Psoas muscle (tissue), 8 donors: ENCODE measurements at places on chromosomes 7 and 10. TPM values are rescaled to one million over a fixed set of nuclear protein-coding genes. Genes with fewer than 3 reads are reported as not detected.

GRCh38 chr10:64010711-64011110 is 489.5 kb downstream of the REEP3 start:
- DNase-seq, result no peak

DNA sequence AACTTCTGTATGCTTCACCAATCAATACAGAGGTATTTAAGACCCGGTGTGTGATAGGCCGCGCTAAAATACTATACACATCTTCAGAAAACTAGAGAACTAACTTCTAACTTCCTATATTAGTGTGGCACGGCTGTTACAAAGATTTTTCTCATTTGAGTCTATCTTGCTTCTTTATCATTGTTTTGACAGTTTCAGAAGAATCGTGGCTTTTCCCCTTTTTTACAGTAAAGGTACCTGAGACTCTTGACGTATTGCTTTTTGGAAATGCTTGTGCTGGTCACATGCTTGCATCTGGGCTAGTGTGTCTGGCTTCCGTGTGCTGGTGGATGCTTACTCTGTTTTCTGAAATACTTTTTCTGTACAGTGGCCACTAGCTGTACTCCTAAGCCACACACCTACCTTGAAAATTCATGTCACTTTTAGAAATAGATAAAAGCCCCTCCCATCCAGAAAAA is 12.7 kb downstream of the IKZF1 start:
- no peak for DNase-seq

GRCh38 chr10:94138391-94138790 is 144.7 kb downstream of the PLCE1 start:
- no peak for DNase-seq

DNA sequence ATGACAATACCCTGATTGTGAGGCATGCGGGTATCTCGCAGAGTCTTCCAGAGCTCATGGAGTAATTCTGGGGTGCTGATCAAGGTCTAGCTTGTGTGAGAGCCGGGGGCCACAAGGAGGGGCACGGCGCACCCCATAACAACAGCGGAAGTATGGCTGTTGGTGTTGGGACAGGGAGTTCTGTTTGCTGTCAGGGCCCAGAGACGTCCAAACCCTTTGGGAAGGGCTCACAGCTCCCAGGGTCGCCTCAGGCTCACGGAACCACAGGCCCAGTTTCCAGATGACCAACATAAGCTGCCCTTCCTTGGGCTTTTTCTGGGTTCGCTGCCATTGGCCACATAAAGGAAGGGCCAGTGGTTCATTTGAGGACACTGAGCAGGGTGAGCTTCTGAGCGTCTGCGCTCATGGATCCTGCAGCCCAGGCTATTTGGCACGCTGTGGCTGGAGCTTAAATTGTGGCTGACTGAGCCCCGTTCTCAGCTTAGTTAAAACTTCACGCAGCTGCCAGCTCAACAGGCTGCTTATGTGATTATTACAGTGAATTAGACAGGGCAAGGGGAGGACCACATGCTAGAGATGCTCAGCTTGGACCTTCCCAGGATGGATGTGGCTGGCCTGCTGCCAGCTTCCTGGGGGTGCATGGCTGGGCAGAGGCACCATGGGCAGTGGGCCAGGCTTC is 92.3 kb downstream of the DNAJB6 start:
- DNase-seq, result peak; percentile 37

The FAM24B gene
- polyA plus RNA-seq, result 0.46 TPM
